ENCODE measurements at places on chromosomes 7 and 10.

- DNase-seq: no peak
These were observed 42.7 kb downstream of the INPP5F start for GRCh38 chr10:119768455-119769094.

GRCh38 chr7:7405461-7405860 lies 130.2 kb downstream of the COL28A1 start:
- DNase-seq: no peak

- DNase-seq: no peak
These were observed 28.5 kb upstream of the CROT start for GRCh38 chr7:87316846-87317552.

DNA sequence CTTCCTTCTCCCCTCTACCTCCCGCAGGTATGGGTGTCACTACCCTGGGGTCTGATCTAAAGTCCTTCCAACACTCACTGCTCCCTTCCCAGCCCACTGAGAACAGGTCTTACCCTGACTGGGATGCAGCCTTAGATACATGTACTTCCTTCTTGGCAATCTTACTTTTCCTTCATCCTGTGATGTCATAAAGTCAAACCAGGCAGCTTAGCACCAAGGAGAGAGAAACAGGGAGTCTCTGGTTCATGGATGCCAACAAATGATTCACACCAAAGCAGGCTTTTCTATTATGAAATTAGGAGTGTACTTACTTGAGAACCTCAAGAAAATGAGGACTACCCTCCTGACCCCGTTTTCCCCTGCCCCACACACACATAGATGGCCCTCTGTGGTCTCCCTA lies 111.0 kb upstream of the KMT2E start:
- no peak for DNase-seq

DNA sequence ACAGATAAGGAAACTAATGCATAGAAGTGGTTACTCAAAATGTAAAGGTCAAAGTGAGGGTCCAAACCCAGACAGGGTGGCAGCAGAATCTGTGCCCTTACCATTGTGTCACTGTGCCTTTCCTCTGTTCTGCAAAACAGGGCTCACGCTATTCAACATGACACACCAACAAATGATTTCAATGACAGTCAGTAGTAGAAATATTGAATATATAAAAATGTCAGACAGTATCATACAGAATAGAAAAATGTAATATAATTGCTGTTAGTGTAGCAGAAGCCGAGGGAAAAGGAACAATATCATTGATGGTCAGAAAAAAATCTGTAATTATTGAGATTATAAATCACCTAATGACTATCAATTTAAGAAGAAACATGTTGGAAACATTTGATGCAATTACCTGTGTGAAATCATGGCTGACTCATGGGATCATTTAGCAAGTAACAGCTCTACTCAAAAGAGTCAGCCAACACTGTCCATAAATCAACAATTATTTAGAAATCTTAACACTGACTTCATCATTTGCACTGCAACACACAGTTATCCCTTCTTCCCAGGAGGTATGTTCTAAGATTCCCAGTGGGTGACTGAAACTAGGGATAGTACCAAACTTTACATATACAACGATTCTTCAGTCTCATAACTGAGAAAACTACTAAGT lies 198.7 kb downstream of the DGKI start:
- DNase-seq: no peak

DNA sequence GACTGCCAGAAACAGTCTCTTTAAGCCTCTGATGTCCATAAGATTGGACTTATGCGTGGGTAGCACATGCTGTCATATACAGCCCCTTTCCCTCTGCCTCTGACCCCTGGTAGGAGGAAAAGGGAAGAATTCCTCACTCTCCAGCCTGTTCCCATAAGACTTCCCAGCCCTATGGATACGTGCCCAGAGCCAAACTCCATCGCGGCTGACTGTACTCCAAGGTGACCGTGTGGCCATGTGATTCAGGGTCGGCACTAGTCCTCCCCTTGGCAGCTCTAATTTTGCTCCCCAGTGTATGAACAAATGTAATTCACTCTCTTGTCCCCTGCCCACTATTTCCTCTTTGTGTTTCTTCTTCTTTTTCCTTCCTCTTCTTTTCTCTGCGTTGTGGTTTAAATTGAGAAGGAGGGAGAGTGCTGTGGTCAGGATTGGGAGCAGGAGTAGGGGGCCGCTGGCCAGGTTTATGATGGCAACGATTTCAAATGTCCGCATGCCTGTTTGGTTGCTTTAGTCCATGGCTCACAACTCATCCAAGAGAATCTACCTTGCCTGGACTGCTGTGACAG lies 43.8 kb downstream of the PRLHR start:
- no peak for DNase-seq

GRCh38 chr10:8378198-8378983 lies 323.9 kb downstream of the GATA3 start:
- DNase-seq: no peak

GRCh38 chr10:4767033-4767814 lies 58.8 kb upstream of the AKR1E2 start:
- no peak for DNase-seq

GRCh38 chr10:88086187-88086960 lies 222.9 kb downstream of the PTEN start:
- no peak for DNase-seq

DNA sequence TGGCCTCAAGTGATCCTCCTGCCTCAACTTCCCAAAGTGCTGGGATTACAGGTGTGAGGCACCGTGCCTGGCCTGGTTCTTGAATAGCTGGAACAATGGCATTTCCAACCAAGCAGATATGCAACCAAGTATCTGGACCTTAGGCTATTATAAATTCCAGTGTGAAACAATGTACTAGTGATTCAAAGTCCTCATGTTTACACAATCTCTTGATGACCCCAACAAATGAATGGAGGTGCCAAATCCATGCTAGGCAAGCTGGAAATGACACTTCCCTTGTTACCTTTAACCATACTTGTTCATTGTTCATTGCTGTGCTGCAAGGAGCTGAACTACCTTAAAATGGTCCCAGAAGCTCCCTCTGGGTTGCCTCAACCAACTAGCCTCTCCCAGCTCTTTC lies 282.2 kb upstream of the KLF14 start:
- no peak for DNase-seq

GRCh38 chr7:151405588-151405987 lies 4.2 kb downstream of the WDR86 start:
- no peak for DNase-seq

- no peak for DNase-seq
These were observed 2.2 kb downstream of the TRIM56 start for GRCh38 chr7:101087334-101088068.

DNA sequence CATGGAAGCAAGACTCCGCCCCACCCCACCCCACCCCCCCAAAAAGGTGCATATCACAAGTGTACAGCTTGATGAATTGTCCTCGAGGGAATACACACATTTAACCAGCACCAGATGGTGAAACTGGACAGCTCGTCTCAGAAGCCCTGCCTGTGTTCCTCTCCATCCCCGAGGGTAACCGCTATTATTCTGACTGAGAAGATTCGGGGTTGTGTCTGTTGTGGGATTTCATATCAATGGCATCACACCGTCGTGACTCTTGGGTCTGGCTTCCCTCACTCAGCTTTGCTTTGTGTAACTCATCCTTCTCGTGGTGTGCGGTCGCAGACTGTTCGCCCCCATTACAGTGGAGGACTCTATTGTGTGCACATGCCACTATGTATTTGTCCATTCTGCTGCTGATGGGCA lies 18.9 kb downstream of the PODXL start:
- DNase-seq: no peak

GRCh38 chr7:32255036-32255435 lies 184.8 kb upstream of the PDE1C start:
- DNase-seq: no peak

DNA sequence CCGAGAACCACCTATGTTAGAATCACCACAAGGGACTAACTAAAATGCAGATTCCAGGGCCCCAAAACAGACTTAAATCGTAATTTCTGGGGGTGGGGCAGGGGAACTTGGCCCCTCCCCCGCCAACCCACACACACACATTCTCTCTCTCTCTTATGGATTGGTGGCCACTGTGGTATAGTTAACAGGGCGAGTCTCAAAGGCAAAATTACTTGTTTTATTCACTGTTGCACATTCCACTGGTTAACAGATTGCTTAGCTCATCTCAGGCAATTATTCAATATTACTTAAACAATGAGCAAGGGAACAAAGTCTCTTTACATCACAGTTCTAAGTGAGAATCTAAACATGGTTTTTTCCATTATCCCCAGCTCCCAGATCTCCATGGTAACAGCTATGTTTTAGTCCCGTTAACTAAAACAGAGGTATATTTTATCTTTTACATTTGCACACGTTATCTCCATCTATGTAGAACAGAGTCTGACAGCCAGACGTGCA lies 38.5 kb downstream of the IGF2BP3 start:
- DNase-seq: no peak

DNA sequence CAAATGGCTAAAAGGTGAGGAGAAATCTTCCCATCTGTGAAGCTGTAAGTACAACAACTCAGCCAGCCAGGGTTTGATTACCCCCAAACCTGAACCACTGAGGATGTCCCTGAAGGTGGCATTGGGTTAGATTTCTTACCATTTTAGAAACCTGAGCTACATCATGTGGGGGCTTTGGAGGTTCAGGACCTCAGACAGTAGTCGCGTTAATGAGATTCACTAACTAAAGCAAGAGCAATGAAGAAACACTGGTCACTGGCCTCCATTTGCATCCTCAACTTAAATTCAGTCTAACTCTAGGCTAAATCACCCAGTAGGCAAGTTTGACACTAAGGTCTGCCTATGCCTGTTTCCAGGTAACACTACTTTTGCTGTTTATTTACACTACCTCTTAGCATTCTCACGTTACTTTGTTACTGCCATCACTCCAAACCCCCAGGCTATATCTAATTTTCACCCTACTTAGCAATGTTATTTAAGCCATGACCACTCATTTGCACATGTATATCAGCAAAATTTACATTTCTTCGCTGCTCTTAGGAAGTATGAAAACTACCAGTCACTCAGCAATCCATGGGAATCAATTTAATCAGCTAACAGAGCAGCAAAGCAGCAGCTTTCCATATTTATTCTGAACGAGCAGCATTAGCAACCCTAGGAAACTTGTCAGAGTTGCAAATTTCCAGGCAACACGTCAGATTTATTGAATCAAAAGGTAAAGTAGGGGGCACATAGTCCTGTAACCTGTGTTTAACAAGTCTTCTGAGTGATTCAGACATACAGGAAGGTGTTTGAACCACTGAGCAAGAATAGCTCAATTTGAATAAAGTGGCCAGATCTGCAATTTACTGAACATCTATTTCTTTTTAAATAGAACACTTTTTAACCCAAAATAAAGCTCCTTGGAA lies 788.4 kb upstream of the SORCS1 start:
- no peak for DNase-seq

DNA sequence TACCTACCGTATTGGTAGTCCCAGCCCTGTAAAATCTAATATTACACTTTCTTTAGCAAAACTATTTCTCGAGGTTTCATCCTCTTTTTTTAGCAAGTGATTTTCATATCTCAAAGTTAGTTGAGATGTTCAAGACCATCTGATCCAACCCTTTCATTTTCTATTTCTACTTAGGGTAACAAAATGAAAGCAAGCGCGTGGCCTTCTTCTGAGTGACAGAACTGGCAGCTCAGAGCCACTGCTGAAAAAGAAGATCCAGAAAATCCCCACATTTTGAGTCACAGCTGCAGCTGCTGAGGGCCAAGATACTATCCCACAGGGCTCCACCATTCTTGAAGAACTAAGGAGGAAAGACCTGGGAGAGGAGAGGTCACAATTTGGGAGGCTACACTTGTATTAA lies 24.8 kb upstream of the ZNF800 start:
- DNase-seq: no peak

DNA sequence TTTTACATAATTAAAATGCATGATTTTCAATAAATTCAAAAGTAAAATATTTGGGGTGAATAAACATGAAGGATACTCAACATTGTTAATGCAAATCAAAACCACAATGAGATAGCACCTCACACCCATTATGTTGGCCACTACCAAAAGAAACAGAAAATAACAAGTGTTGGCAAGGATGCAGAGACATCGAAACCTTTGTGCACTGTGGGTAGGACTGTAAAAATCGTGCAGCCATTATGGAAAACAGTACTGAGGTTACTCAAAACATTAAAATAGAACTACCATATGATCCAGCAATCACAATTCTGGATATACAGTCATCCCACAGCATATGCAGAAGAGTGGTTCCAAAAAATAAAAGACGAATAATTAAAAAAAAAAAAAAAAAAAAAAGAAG lies 13.1 kb downstream of the EZH2 start:
- no peak for DNase-seq

GRCh38 chr7:39919646-39920045 lies 30.4 kb upstream of the CDK13 start:
- DNase-seq: no peak

Data from cortex of kidney (tissue), 1 donor.